ENCODE measurements at places on chromosomes 16 and 17.
A peak's percentile ranks its signal among the peaks of the same experiment; 100 is the strongest.

DNA sequence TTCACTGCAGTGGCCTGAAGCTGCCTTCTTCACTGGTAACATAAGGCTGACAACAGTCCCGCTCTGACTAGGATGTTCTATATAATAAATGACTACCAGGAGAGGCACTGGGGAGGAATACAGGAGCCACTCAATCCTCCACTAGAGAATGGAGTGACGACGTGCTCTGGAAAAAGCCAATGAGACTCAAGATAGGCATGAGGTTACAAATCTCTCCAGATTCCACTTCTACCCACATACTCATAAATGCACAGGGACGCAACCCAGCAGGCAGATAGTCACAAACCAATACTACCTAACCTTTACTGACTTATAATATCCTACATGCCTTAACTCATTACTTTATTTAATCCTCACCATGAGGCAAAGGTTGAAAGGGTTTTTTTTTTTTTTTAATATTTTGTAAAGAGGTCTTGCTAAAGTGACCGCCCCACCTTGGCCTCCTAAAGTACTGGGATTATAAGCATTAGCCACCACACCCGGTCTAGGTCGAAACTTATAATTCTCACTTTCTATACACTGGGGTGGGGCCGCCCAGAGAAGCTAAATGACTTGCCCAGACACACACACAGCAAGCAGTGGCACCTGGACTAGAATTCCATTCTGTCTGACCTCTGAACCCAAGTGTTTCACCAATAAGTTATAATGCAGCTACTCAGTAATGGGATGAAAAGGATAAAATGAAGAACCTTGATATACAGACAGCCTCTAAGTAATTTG is 33.7 kb downstream of the TOM1L2 start:
- no peak for DNase-seq

GRCh38 chr17:49866019-49866380 is 18.1 kb upstream of the TAC4 start:
- peak; percentile 34 for DNase-seq

DNA sequence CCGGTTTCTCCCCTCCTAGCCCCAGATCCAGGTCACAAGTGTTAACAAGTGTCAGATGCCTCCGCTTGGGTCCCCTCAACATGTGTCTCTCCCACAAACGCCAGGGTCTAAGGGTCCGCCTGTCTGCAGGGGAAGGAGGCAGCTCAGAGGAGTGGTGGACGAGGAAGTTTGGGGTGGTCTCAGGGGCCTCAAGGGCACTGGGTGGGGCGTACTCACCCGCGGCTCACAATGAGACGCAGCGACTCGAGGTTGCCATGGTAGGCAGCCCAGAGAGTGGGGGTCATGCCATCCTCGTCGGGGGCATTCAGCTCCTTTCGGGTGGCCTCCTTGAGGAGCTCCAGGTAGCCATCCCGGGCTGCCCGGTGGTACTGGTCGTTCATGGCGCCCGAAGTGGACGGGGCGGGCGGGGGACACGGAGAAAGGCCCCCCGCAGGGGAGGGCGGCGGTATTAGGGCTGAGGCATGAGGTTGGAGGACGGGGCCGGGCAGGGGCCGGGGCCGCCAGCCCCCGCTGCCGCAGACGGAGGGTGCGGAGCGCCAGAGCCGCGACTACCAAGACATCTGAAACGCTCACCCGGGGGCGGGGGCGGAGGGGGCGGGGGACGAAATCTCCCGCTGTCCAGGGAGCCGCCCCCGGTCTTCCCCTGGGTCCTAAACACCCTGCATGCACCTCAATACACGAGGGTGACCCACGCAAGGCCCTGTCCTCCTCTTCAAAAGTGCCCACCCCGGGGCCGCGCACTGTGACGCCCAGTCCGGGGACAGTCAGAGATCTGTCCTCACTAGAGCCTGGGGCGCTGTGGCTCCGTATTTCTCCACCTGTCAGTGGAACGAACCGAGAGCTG is at the start of gene USH1G:
Gene USH1G, minus strand, starts transcription at position 562 of the 844 bp plus-strand sequence. Its CDS starts 182 bp downstream, at position 380.
- DNase-seq = no peak

- no peak for DNase-seq
Measured at GRCh38 chr17:4229627-4230541, 33.9 kb downstream of the ANKFY1 start.

GRCh38 chr17:32331243-32332040 is 10.5 kb downstream of the C17orf75 start:
- DNase-seq = peak; percentile 72

- DNase-seq = no peak
Measured at GRCh38 chr16:58333985-58334384, 39.2 kb upstream of the PRSS54 start.

GRCh38 chr17:33990943-33991706 is 264.0 kb upstream of the CCL2 start:
- no peak for DNase-seq

DNA sequence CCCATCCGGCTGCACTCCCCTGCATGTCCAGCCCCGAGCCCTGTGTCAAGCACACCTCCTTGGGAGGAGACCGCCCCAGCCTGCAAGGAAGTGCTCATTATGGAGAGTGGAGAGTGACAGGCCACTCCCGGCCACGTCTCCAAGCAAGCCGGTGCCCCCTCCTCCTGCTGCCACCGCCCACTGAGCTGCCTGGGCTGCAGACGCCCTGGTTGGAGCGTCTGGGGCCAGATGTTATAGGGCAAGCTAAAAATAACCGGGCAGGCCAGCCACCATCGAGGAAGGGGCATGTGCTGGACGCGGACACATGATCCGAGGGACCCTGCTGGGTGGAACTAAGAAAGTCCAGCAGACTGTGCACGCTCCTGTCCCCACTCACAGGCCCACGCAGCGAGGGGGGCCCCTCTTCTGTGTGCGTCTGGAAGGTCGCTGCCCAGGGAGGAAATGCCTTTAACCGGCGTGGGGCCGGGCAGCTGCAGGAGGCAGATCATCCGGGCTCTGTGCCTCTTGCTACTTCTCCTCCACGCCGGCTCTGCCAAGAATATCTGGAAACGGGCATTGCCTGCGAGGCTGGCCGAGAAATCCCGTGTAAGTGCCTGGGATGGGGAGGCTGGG is at the start of gene WFDC1:
Gene WFDC1, plus strand, starts transcription at position 348 of the 612 bp plus-strand sequence. Its CDS starts 94 bp downstream, at position 442.
- DNase-seq = no peak

- peak; percentile 1 for DNase-seq
Measured at GRCh38 chr16:19884611-19885450, at the start of gene GPRC5B. Gene GPRC5B (minus strand): TSS chr16:19884848. CDS start chr16:19872845, 12,003 bp downstream.

- DNase-seq = peak; percentile 84
Measured at GRCh38 chr17:45170931-45171337, 9.3 kb downstream of the HEXIM2 start.

GRCh38 chr16:11033629-11034420 is 89.5 kb downstream of the CLEC16A start:
- DNase-seq = no peak

GRCh38 chr16:48231727-48232492 is 12.2 kb upstream of the LONP2 start:
- DNase-seq = peak; percentile 64

GRCh38 chr17:1109606-1110540 is 69.9 kb downstream of the ABR start:
- DNase-seq = no peak

DNA sequence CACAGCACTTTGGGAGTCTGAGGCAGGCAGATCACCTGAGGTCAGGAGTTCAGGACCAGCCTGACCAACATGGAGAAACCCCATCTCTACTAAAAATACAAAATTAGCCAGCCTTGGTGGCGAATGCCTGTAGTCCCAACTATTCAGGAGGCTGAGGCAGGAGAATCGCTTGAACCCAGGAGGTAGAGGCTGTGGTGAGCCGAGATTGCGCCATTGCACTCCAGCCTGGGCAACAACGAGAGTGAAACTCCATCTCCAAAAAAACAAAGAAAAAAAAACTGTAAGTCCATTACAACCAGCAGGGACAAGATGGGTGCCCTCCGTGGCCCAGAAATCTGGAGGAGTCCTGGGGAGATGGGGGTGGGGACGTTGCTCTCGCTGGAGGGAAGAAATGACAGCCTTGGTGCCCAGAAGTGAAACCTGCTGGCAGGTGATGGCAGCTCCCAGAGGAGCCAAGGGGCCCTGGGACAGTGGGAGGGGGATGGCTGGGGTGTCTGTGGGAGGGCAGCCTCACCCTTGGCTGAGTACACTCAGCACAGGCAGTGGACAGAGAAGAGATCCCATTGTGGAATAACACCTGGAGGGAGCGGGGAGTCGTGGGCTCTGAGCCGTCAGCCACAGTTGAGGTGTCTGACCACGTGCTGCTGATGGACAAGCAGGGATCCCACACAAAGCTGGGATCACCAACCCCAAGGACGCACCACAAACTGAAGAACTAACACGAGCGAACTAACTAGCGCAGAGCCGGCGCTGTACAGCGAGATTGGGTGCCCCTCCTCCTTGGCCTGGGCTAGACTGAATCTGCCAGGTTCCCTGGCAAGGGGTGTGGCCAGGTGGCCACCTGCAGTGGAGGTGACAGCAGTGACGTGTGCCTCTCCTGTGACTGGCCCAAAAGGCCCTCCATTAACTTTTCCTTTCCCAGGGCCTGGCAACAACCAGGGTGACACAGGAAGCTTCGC is 46.9 kb upstream of the BAHCC1 start:
- no peak for DNase-seq

GRCh38 chr16:52366983-52367382 is 180.0 kb downstream of the TOX3 start:
- DNase-seq = no peak

DNA sequence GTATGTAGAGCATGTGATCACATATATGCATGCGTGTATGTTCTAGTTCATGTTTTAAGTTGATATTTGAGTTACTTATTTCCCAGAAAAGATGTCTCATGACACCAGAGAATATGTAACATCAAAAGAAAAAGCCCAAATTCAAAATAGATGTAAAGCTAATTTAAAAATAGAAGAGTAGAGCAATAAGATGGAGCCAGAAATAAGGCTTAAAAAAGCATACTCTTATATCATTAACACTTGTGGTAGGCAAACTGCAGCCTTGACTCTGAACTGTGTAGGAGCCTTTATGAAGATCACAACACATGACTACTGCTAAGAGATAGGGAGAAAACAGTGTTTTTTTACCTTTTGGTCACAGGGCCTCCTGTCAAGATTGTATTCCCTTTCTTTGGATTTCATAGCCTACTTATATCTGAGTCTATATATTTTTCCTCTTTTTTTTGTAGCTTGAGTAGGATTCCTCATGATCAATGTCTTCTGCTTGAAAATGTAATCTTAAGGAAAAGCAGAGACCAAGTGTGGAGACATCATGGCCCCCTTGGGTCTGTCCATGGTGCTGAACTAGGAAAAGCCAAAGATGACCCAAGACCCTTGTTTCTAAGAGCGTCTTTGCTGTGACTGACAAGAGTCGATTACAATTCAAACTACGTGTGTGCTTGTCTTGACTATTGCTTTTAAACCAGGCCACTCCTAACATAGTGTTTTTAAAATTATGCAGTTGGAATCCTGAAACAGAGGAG is 390.4 kb downstream of the SHISA9 start:
- DNase-seq = no peak

- no peak for DNase-seq
Measured at GRCh38 chr17:31388770-31389656, 2.5 kb upstream of the RAB11FIP4 start.

DNA sequence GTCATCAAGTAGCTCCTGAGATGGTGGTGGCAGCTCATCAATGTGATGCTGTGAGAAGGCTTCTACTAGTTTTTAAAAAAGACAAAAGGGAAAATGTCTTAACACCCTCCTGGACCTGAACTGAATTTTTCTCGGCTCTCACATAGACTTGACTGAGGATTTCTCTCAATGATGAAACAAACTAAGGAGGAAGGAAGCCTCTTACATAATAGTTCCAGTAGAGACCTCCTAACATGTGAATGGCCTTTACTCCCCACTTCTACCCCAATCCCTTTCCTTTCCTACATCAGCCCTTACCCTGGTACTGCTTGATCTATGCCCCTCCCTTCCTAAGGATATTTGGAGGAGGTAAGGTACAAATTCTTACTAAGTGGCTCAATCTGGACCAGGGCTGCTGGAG is 54.8 kb upstream of the MTMR4 start:
- peak; percentile 69 for DNase-seq
